Caki2 (cell line): ENCODE measurements at places on chromosomes 16 and 17. TPM values are rescaled to one million over a fixed set of nuclear protein-coding genes. Genes with fewer than 3 reads are reported as not detected.

- no peak for DNase-seq
Observed at GRCh38 chr17:1181753-1182137, 2.0 kb upstream of the ABR start.

DNA sequence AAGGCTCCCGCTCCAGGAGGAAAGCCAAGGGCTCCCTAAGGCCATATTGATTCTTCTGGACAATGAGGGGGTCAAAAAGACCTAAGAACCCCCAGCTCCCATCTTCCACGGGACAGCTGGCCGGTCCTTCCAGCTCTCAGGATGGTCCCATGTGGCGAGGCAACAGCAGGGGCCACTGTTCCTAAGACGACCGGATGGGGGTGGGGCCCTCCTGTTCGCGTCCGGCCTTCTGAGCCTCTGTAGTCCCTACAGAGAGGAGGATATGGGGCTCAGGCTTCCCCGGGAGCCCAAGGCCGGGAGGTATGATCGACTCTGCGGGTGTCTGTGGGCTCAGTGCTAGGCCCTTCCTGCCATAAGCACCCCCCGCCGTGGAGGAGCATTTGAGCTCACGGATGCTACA lies 6.0 kb upstream of the DCXR start:
- no peak for DNase-seq

DNA sequence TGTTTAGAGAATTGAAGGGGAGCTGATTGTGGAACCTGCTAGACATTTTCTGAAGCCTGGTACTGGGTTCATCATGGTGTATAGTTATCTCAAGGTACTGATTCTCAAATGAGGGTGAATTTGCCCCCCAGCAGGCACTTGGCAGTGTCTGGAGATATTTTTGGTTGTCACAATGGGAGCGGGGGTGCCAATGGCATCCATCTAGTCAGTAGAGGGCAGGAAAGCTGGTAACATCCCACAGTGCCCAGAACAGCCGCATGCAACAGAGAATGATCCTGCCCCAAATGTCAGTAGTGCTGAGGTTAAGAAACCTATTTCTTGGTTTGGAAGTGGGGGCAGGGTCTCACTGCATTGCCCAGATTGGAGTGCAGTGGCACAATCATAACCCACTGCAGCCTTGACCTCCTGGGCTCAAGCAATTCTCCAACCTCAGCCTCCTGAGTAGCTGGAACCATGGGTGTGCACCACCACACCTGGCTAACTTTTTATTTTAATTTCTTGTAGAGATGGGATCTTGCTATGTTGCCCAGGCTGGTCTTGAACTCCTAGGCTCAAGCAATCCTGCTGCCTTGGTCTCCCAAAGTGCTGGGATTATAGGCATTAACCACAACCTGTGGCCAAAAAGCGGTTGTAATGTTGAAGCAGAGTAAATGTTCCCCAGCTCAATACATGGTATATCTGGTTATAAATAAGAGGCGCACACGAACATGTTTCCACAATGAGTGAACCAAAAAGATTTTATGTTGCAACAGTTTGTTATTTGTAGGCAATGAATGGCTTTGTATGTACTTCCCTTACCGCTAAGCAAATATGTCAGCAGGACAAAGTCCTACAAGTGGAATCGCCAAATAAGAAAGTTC lies 46.4 kb upstream of the EEF2KMT start:
- no peak for DNase-seq

DNA sequence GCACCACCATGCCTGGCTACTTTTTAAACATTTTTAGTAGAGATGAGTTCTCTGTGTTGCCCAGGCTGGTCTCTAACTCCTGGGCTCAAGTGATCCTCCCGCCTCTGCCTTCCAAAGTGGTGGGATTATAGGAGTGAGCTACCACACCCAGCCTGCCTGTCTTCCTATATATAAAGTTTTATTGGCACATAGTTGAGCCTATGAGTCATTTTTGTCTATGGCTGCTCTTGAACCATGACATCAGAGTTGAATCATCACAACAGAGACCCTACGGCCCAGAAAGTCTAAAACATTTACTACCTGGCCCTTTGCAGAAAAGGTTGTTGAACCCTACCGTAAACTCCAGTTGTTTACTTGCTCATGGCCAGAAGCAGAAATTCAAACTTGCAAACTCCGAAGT lies 7.9 kb downstream of the SEPTIN12 start:
- DNase-seq = no peak

- DNase-seq = no peak
Observed at GRCh38 chr16:27841911-27842310, 221.6 kb downstream of the GSG1L start.

DNA sequence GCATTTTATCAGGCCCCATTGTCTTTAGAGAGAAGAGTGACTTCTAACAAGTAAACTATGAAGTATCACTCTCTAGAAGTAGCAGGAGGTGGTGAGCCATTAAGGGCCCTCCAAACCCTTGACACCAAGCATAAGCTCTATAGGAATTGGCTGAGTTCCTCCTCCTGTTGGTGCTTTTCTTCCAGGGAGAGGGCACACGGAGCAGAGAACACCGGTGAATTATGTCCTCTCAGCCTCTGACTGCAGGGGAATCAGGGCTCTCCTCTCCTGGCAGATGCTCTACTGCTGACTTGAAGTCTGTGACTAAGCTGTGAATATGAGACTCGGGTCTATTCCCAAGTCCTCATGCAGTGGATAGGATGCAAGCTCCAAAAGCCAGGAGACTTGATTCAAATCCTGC lies 32.3 kb downstream of the CHD9 start:
- DNase-seq = no peak

DNA sequence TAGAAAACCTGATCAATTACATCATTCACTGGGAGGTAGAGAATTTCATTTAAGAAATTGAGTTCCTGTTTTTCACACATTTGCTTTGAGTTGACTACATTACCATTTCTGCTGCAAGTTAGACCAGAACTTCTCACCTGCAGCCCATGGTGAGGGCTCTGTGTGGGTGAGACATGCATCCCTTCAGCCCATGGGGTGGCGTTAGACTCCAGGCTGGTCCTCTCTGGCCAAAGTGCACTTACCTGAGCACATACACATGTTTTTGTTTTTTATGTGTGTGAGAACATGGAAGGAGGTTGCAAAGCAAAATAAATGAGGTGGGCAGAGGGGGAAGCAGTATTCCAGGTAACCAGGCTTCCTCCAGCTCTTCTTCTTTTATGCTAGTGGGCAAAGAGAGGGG lies 470.2 kb downstream of the PMP22 start:
- no peak for DNase-seq

- no peak for DNase-seq
Observed at GRCh38 chr16:28923231-28923587, 1.8 kb downstream of the RABEP2 start.

- no peak for DNase-seq
Observed at GRCh38 chr17:8110456-8110804, 7.9 kb downstream of the ALOXE3 start.

GRCh38 chr16:22659933-22660332 lies 149.2 kb downstream of the NPIPB5 start:
- DNase-seq = no peak

DNA sequence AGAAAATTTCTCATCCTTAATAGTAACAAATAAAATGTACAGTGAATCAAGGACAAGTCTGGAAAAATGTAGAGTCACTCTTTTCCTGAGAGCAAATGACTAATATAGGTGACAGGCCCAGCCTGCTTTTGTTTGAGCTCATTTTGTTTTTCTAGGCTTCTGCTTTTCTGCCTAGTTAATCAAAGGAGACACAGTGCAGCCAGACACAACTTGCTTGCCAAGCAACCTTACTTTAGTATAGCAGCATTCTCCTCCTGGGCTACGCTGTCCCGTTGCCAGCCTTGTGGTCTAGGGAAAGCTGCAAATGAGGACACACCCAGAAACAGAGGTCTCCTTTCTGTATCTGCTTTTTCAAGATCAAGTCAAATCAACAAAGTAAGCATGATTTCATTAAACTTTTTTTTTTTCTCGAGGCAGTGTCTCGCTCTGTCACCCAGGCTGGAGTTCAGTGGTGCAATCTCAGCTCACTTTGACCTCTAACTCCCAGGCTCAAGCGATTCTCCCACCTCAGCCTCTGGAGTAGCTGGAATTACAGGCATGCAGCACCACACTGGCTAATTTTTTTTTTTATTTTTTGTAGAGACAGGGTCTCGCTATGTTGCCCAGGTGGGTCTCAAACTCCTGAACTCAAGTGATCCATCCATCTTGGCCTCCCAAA lies 17.2 kb downstream of the GINS3 start:
- DNase-seq = peak; percentile 98

DNA sequence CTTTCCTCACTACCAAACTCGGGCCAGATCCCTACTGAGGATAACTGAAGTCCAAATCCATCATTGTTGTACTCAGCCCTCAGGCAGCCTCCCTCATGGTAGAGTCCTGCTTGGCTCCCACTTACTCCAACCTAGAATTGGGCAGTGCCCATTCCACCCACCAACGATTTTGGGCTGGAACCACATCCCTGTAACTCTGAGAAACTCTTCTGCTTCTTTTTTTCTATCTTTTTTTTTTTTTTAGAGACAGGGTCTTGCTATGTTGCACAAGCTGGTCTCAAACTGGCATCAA lies 1.2 kb downstream of the PRR14 start:
- no peak for DNase-seq

GRCh38 chr16:21100447-21100846 lies 50.2 kb downstream of the DNAH3 start:
- peak; percentile 39 for DNase-seq

DNA sequence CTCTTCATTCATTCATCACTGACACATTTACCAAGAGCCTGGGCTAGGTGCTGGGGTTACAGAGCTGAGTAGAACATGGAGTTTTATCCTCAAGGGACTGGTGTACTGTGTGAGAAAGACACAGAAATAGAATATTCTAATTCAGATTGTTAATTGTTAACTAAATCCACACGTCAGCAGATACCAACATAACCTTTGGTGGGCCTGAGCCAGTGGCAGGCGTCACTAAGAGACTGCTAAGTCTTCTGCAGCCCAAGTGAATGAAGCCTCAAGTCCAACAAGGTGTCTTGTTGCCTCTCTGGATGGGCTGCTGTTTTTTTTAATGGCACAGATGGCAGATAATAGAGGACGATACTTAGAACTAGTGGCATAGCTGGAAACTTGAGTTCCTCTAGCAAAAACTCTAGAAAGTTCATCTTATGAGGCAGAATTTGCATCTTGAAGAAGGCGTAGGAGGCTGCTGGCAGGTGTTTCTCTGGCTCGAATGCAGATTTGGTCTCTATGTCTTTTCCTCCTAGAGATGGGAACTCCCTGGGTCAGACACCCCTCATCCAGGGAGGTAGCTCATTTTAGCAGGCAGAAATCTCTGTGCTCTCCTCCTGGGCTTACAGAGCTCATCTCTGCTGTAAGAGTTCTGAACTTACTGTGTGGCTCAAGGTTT lies 179.5 kb downstream of the NTN1 start:
- DNase-seq = no peak

GRCh38 chr17:36127911-36128310 lies 24.3 kb downstream of the CCL4 start:
- no peak for DNase-seq

- no peak for DNase-seq
Observed at GRCh38 chr17:47860386-47860785, 9.4 kb upstream of the SP6 start.

DNA sequence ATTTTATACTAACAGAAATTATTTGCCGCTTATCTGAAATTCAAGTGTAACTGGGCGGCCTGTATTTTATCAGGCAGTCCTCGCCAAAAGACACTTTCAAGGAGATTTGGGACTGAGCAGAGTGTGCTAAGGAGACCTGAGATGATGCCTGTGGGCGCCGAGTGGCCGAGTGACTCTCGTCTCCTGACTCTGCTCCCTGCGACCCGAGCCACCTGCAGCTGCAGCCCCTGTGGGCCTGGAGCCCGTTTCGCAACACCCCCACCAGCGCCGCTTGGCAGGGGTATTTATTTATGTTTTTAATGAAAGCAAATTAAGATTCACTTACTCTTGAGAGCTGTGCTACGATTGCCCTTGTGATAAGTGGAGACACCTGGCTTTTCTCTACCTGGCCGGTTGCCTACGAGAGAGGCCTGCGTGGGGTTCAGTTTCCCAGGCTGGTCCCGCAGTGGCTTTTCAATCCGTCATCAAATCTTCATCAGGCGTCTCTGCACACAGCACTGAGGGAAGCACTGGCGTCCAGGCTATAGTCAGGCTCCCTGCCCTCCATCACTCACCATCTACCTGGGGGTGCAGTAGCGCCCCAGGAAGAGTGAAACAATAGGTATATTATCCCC lies 124.0 kb downstream of the SEC14L1 start:
- DNase-seq = no peak

DNA sequence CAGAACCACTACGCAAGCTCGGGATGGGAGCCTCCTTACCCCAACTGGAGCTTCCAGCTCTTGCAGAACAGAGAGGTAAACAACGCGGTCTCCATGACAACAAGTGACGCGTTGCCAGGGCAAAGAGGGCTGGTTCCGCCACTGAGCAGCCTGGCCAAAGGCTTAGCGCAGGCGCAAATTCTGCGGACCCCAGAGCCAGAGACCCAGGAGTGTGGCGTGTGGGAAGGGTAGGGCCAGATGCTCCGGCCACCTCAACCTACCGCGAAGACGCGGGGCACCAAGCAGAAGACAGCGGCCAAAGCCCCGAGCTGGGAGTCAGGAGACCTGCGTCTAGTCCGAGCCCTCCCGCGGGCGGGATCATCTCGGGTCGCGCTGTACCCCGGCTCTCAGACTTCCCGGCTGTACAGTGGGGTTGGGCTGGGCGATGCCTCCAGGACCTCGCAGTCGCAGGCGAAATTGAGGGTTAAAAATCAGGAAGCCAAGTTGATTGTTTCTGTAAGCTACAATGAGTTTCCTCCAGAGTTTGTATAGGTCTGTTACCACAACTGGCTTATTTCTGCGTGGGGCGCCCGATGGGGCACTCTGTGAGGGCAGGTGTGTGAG lies at the start of gene TEKT1:
Gene TEKT1, minus strand, starts transcription at position 69 of the 603 bp plus-strand sequence. CDS start 1,353 bp downstream, outside the sequence.
- DNase-seq = no peak

DNA sequence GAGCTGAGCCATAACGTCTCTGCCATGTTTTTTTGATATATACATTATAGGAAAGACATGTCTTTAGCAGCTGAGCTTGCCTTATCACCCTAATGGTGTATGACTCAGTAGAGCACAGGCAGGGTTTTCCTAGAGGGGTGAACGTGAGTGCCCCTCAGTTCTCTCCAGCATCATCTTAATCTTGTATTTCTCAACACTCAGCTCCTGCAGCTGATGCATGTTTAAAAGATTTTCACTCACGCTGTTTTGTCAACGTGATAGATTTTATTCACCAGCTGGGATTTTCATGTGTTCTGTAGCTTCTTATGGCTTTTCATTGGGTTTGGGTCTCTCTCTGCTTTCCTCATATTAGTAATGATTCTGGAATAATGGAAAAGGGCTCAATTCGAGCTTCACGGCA lies 186.0 kb upstream of the PMFBP1 start:
- no peak for DNase-seq

DNA sequence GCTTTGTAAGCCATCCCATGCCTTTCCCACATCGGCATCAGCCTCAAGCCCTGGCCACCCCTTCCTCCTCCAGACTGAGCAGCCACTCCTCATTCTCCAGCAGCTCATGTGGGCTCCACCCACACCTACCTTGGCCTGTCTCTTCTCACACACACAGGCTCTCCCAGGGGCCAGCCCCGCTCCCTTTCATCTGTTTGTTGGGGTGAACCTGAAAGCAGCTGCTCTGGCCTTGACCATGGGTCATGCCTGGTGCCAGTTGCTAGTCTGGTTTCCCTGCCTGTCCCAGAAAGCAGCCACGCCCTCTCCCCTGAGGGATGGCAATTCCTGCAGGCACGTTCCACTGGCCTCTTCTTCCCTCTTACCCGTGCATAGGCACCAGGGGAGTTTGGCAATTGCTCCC lies 11.4 kb upstream of the TMEM238L start:
- DNase-seq = no peak

Gene CCL16
- total RNA-seq = not detected in 2 replicates

Gene GCGR
- total RNA-seq = not detected in 2 replicates

Gene TBC1D3D
- not detected in 2 replicates for total RNA-seq

Gene CBFA2T3
- total RNA-seq = 0.27 TPM in 1 of 2 replicates, not detected in the other

Gene TP53TG3C
- not detected in 2 replicates for total RNA-seq

Gene TPSG1
- not detected in 2 replicates for total RNA-seq

Gene ALDH3A1
- total RNA-seq = not detected in 2 replicates
